ENCODE measurements at places on chromosomes 4 and X. TPM values are rescaled to one million over a fixed set of nuclear protein-coding genes. Genes with fewer than 3 reads are reported as not detected.

- no peak for DNase-seq
Measured at GRCh38 chr4:100340512-100341485, 150.5 kb upstream of the DDIT4L start.

GRCh38 chr4:52095374-52095773, 44.3 kb downstream of the SPATA18 start:
- DNase-seq: no peak

The CRMP1 gene
- total RNA-seq: 21.4 TPM

DNA sequence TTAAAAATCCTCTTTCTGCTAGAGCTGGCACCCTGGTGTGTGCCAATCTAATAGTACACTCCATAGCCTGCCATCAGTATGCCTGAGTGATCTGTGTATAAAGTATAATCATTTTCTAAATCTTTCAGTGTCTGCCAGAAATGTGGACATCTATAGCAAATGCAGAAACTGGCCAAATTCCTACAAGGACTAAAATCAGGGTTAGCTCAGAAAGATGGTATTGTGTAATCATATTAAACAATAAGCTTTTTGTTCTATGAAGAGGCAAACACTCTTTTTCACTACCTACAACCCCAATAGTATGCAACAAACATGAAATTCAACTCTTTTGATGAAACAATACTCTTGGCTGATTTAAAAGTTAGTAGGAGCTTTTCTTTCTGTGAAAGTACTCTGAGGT, 7.7 kb upstream of the TXLNG start:
- no peak for DNase-seq

DNA sequence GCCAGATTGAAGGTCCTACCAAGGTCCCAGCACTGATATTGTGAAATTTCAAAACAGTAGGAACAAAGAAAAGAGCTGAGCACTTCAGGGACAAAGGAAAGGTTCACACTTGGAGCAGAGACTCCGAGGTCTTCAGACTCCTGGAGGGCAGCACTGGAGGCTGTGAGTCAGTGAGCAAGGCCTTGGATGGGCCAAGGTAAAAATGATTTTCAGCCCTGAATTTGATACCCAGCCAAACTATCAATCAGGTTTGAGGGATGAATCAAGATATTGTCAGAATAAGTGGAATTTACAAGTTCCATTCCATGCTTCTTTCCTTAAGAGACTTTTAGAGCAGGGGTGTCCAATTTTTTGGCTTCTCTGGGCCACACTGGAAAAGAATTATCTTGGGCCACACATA, 111.7 kb downstream of the ADRA2C start:
- no peak for DNase-seq

DNA sequence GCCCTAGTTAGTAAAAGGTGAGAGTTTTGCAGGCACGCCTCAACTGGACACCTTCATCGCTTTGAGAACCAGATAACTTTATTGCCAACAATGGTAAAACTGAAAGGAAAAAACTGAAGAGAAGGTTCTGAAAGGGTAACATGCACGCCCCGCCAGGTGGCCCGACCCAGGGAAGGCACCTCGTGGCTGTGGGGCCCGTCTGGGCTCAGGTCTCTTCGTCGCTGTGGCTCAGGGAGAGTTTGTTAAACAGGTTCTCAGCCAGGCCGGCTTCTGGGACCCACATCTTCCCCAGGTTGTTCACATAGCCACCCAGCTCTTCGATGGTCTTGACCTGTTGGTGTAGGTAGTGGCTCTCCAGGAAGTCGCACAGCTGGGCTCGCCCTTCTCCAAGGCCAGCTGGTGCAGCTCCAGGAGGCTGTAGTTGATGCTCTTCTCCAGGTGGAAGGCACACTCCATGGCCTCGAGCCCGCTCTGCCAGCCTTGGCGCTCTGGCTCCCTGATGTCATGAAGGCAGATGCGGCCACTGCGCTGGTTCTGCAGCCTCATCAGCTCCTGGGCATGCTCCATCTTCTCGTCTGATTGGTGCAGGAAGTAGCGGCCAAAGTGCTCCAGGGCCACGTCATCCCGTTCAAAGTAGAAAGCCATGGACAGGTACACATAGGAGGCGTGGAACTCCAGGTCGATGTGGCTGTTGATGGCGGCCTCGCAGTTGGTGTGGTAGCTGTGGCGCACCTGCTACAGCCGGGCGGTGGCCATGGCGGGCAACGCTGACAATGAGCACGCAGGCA, 69.7 kb downstream of the FAM47C start:
- no peak for DNase-seq

DNA sequence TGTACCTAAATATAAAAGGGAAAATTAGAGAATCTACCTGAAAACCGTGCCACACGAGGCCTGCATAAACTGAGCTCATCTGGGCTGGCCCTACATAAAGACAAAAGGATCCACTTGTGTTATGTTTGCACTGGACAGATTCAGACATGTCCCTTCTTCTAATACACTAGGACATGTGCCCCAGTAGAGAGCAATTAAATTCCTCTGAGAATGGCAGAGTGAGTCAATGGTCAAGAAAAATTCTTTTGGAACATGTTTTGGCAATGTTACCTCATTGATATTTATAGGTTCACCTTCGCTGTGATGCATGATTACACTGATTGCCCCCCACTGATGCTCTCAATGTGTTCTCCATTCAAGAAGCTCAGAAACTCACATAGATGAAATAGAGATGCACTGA, 95.2 kb downstream of the MANBA start:
- no peak for DNase-seq

The ENOPH1 gene
- total RNA-seq: 30.3 TPM

All from stomach (tissue), 19 donors.